ENCODE measurements at places on chromosomes 1 and 21.

- no peak for DNase-seq
These were observed 60.8 kb downstream of the ARHGEF16 start for GRCh38 chr1:3515272-3515671.

DNA sequence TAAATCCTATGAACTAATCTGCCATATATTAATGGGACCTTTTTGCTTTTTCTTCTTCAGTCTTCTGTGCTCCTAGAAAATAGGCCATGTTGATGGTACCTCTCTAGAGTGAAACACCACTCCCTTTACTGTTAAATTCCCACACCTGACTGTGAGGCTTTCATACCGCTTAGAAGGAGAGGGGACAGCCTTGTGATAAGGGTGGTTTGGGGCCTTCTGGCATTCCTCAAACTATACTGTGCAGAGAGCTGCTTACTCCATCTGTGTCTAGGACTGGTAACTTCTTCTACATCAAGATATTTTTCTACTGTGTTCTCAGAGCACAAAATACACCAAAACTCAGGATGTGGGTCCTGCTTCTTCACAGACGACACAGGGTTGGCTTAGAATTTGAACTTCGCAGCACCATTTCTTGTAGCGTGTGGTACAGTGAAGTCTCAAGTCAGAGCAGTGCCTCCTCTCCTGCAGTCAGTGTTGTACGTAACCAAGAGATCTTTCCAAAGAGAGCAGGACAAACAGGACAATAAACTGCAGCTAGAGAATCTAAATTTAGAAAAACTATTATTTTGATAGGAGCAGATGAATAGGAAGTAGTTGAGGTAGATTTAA lies 43.8 kb downstream of the MACO1 start:
- no peak for DNase-seq

DNA sequence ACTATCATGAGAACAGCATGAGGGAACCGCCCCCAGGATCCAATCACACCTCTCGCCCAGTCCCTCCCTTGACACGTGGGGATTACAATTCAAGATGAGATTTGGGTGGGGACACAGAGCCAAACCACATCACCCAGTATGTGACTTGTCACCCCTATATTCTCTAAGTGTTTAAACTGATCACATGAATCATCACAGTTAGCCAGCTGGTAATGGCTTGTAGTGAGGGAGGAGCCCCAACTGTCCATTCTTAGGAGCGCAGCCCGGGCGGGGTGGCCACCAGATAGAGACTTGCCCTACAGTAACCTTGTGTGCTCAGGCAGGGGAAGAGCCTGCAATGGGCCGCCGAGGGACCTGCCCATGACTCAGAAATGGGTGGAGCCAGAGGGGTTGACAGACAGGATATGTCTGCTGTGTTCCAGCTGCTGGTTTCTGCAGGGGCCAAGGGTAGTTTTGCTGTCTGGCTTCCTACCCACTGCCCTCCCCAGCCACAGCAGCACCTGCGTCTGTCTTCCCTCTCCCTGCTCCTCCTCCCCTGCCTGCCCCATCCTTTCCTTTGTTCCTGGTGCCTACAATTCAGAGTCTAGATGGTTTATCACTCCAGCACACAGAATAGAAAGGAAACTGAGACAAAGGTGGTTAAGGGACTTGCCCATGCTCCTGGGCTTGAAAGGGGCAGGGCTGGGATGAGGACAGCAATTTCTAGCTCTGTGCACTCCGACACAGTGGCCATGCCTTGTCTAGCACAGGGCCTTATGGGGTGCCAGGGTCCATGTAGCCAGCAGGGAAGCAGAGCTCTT lies 9.2 kb downstream of the ABCG1 start:
- peak; percentile 81 for DNase-seq

GRCh38 chr1:37922767-37923550 lies 23.9 kb downstream of the INPP5B start:
- no peak for DNase-seq

- DNase-seq: no peak
These were observed 43.8 kb downstream of the SLC44A3 start for GRCh38 chr1:94863919-94864318.

DNA sequence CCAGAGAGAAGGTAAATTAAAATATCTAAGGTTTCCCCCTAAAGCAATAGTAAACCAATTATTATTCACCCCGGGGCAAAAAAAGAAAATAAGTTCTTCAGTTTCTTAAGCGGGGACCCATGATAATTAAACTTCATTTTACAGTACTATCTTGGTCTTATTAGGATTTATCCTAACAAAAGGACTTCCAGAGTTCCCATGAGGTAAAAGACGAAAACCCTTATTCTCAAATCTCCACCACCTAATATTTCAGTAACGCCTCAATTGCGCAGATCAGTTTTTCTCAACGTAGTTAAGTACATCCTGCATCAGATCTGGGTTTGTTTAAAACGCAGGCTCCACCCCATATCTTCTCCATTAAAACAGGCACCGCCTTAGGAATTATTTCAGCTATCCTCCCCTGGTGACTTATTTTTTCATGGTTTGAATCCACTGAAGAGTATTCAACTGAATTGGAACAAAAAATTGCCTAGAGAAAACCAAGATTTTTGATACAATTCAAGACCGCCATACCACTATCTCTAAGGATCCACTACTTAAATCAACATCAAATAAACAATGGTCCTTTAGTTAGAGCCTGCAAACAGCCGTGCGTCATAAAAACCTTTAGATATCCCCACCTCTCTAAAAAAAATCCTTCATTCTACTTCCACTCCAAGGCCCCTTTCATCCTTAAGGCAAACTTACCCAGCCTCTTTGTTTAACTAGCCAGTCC lies 1.7 kb downstream of the MCL1 start:
- DNase-seq: no peak

Measured in stimulated activated CD4-positive, alpha-beta T cell treated with anti-CD3 and anti-CD28 coated beads, Interleukin-2, amount 100 ng/mL, for 48 hours (primary cell).